ENCODE measurements at places on chromosomes 5 and 9.

DNA sequence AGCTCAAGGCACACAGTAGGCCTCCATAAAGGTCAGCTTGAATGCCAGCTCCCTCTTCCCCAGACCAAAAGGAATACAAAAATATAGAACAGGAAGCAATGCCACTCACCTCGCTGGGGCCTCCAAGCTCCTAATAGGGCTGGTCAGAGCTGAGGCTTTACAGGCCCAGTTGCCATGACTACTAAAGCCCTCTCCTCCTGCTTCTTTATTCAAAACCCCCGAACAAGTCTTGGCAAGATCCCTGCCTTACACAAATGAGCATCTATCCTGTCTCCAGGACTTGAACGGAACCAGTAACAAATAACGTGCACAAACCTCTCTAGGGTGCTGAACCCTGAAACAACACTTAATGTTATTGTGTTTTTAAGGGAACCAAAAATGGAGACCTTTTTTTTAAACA lies 136.3 kb downstream of the SIL1 start:
- no peak for DNase-seq

- no peak for DNase-seq
These were observed 3.4 kb downstream of the DOLK start for GRCh38 chr9:128943832-128944620.

- DNase-seq = no peak
These were observed 96.7 kb downstream of the SAXO1 start for GRCh38 chr9:18936094-18936871.

GRCh38 chr9:17063535-17064135 lies 71.2 kb upstream of the CNTLN start:
- no peak for DNase-seq

- DNase-seq = no peak
These were observed 183.6 kb downstream of the PTTG1 start for GRCh38 chr5:160605266-160605665.

DNA sequence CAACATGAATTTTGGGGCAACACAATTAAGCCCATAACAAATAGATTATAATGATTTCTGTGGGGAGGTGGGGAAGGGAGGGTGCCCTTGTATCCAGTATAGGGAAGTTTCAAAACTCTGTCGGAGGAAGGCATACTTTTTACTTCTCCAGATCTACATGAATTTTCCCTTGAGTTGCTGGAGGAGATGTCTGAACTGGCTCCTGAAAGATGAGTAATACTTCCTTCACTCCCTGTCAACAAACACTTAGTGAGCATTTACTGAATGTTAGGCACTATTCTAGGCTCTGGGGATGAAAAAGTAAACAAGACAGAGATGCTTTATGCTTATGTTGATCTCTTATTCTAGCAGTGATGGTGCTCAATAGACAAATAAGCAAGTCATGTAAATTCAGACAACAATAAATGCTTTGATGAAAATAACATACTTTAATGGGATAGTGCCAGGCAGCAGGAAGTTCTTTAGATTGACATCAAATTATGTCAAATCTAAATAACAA lies 197.9 kb upstream of the ANKH start:
- DNase-seq = no peak

GRCh38 chr9:71663216-71663615 lies 105.1 kb downstream of the CEMIP2 start:
- DNase-seq = no peak

- DNase-seq = no peak
These were observed 385.2 kb downstream of the FAM170A start for GRCh38 chr5:120014535-120014934.

DNA sequence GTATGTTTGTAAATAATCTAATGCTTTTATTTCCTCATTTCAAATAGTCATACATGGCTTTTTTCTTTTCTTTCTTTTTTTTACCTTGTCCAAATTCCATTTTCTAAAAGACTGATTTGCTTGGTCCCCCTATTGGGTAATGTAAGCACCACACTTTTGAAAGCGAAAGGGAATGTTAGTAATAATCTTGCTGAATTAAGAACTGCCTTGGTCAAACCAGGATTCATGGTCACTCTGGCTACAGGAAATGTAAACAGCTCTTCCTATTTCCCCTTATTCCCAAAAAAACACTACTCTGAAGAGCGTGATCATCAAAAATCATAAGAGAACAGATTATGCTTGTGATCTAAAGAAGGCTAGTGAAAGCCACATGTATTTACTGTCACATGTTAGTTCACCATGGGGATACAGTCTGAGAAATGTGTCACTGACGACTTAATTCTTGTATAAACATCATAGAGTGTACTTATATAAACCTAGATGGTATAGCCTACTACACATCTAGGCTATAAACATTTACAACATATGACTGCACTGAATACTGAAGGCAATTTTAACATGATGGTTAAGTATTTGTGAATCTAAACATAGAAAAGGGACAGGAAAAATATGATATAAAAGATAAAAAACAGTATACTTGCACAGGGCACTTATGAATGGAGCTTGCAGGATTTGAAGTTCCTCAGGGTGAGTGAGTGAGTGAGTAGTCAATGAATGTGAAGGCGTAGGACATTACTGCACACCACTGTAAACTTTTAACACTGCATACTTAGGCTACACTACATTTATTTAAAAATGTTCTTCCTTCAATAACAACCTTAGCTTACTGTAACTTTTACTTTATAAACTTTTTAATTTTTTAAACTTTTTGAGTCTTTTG lies 75.3 kb downstream of the HMGCR start:
- DNase-seq = no peak

DNA sequence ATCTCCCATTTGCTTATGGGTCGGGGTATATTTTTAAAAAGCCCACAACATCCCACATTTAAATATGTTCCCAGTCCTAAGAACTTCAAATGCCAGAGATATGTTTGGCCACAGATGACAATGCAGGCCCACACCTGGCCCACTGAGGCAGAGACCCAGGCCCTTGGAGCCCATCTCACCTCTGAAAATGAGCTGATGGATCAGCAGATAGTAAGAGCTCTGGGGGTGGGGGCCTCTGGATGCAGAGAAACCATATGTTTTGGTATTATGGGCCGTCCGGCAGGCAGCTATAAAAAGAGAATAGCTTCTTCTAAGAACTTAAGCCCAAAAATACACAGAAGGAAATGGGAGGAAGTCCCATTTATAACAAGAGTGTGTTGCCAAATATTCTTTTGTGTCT lies 256.0 kb downstream of the GRIA1 start:
- DNase-seq = no peak

All from omental fat pad (tissue), 4 donors.